CD4-positive, alpha-beta T cell (primary cell): ENCODE measurements at places on chromosomes 4 and X.
A peak's percentile ranks its signal among the peaks of the same experiment; 100 is the strongest.

DNA sequence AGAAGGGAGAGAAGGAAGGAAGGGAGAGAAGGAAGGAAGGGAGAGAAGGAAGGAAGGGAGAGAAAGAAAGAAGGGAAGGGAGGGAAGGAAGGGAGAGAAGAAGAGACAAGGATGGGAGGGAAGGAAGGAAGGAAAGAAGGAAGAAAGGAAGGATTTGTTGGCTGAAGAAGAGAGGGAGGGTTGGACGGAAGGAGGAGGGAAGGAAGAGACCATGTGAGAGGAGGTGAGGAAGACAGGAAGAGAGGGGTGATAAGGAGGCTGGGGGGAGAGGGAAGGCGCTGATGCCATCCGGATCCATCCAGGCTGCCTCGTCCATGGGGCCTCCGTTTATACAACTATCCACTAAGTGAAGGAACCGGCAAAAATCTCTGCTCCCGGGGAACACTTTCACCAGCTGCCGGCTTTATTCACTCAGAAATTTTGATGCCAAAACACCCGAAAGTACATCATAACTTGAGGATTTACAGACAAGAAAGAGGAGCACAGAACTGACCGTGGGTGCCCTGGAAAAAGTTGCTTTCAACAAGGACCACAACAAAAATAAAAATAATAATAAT lies 14.9 kb downstream of the DHRSX start:
- DNase-seq, result no peak

GRCh38 chrX:72349190-72349589 lies 43.5 kb upstream of the CITED1 start:
- no peak for DNase-seq

- no peak for DNase-seq
Observed at GRCh38 chr4:73988061-73988460, at the start of gene PPBP. TSS of gene PPBP (minus strand) at chr4:73988190. CDS start at chr4:73988103, 87 bp downstream.

GRCh38 chr4:177853229-177853628 lies 411.0 kb upstream of the AGA start:
- no peak for DNase-seq

GRCh38 chrX:15948318-15948660 lies 93.7 kb upstream of the AP1S2 start:
- no peak for DNase-seq

- DNase-seq, result no peak
Observed at GRCh38 chr4:108396900-108397497, 223.4 kb upstream of the RPL34 start.

DNA sequence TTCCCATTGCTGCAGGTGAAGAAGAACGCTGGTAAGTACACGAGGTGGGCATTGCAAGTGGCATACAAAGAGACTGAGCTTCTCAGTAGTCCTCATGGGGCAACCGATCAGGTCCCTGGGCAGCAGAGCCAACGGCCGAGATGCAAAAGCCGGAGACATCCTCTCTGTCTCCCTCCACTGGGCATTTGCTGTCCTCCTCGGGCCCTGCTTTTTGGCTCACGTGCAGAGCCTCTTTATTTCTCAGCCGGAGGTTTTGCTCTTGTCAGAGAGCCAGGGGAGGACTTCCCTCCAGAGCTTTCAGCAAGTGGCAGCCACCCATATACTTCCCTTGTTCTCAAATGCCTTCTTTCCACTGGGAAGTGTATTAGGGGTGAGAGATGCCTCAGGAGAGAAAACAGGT lies 18.0 kb downstream of the STARD8 start:
- no peak for DNase-seq

- DNase-seq, result no peak
Observed at GRCh38 chrX:95484781-95485180, 1199.9 kb upstream of the DIAPH2 start.

DNA sequence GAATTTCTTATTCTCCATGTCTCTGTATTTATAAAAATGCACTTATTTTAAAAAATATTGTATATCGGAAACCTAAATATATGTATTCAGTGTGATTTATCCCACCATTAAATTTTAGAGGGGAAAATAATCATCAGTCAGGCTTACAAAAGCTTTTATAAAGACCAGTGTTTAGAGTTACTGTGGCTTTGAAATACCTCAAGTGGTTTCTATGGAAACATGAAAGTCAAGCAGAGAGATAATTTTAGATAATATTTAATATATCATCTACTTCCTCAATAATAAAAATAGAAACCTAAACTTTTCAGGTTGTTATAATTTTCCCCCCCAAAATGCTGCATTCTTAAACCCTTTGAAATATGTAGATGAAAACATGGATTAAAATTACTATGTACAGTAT lies 332.9 kb upstream of the PITX2 start:
- no peak for DNase-seq

DNA sequence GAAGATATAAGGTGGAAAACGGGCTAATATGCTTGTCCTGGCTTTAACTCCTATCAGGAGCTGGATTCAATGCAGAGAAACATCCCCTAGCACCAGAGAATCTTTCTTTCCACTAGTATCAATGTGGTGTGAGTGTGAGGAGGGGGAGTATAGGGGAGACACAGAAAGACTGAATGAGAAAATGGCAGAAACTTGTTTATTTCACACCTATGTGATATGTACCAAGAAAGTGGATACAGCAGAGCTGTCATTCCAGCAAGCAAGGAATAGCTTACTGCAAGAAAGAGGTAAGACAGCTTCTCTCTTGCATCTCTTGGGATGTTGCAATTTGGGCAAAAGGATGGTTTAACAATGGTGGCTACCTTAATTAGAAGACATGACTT lies 105.6 kb downstream of the LNX1 start:
- no peak for DNase-seq

DNA sequence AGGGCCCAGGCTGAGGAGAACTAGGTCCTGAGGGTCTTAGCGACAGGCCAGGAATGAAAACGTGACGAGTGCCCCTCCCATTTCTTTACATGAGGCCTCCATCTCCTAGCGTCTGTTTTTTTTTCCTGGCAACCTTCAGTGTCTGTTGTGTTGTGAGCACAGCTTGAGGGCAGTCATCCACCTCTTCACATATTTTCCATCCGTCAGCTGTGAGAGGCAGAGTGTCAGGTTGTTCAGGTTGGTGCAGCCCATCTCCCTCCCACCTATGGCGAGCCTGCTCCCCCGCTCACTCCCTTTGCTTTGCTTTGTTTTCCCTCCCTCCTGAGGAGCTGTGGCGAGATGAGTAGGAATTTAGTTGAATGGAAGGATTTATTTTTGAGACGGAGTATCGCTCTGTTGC lies 51.7 kb upstream of the CHRNA9 start:
- DNase-seq, result no peak

GRCh38 chr4:68724426-68724825 lies 54.0 kb upstream of the UGT2B15 start:
- DNase-seq, result no peak

DNA sequence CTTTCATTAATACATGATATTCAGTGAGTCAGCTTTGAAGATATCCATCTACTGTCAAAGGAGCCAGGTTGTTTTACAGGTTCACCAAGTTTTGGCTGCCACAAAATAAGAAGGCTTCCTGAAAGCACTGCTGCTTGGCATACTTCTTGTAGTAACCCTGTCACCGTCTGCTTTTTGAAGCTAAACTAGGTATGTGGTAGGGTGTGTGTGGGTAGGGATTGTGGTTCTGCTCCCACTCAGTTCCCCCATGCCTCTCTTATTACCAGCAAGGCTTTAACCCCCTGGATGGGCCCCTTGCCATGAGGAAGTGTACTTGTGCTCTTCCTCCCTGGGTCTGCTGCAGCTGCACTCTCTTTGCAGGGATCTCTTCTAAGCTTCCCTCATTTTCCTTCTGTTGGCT lies 191.2 kb downstream of the BANK1 start:
- DNase-seq, result no peak

- no peak for DNase-seq
Observed at GRCh38 chr4:41569961-41570360, 32.0 kb downstream of the LIMCH1 start.

DNA sequence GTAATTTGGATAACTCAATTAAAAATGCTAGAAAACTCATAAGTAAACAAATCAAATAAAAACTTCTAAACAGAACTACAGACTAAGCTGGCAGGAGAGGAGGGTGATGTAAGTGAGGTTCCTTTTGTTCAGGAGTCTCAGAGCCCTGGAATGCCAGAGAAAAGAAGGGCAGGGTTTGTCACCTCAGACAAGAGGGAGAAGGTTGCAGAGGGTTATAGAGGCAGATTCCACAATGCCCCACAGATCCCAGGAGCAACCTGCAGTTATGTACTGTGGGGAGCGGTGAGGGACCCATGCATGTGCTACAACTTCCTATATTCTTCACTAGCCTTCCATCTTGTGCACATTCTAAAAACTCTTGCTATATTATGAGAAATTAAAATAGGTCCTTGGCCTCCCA lies 129.7 kb downstream of the CFAP299 start:
- no peak for DNase-seq

- DNase-seq, result no peak
Observed at GRCh38 chrX:1212532-1212931, at the start of gene CRLF2. TSS of gene CRLF2 (minus strand) at chrX:1212649. CDS start at chrX:1212634, 15 bp downstream.

GRCh38 chr4:37685161-37685822 lies 884 bp downstream of the RELL1 start:
- peak; percentile 17 for DNase-seq

DNA sequence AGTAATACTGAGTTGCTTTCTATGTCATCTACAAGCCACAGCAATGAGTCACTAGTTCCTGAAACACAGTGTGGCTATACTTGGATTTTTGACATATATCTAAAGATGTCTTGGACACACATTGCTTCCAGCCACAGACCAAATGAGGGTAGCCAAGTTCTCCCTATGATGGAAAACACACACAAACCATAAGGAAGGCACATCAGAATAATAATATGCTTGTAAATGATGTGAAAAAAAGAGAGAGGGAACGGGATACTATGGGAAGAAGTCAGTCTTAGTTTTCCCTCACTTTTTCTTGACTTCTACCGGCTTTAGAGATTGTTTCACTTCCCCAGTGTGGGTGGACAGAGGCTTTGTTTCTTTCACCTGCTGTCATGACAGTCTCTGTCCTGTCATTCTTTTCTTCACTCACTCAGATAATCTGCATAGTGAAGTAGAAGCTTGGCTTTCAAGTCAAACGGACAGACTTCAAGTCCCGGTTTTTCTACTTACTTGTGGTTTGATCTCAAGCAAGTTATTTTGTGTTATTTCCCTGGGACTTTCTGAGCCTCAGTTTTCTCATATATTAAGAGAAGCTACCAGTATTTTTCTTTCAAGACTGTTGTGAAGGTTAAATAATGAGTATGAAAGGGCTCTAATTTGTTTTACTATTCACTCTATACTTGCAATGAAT lies 34.7 kb downstream of the P2RY10 start:
- DNase-seq, result no peak

DNA sequence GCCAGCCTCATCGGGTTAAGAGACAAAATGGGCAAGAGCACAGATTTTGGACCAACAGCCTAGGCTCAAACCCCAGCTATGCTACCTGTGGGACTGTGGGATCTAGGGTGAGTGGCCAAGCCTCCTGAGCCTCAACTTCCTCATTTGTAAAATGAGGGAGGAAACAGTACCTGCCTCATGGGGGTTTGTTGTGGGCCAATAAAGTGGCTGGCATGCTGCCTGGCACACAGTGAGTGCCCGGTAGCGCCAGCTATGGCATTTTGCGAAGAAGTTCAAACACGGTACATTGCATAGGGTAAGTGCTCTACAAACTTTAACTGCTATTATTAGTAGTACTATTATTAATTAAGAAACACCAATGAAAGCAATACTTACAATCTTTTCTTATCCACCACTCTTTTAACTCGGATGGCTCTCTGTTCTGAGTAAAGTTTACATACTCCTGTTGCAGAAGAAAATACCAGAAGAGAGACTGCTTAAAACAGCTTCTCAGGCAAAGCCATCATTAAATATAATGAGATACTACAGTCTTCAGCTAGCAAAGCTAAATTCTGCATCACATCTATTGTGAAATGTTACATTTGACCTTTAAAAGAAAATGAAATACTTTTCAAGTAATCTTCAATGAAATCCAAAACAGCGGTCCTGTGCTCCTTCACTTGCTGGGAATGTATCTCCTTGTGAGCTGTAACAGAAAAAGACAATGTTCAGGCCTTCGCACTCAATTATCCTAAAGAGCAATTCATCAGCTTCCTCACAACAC lies 70.1 kb downstream of the NSG1 start:
- no peak for DNase-seq

DNA sequence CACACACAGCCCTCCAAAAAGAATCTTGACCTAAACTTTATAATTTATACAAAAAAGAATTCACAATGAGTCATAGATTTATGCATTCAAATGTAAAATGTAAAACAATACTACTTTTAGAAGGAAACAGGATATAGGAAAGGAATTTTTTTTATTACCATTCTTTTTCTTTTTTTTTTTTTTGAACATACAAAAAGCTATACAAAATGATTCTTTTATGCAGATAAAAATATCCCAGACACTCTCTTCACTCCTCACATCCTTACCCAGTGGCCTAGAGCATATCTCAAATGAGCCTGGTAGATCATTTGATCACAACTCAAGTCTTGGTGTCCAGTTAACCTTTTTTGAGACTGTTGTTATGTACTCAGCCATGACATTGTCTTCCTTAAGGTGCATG lies 307.3 kb upstream of the KLF3 start:
- no peak for DNase-seq

DNA sequence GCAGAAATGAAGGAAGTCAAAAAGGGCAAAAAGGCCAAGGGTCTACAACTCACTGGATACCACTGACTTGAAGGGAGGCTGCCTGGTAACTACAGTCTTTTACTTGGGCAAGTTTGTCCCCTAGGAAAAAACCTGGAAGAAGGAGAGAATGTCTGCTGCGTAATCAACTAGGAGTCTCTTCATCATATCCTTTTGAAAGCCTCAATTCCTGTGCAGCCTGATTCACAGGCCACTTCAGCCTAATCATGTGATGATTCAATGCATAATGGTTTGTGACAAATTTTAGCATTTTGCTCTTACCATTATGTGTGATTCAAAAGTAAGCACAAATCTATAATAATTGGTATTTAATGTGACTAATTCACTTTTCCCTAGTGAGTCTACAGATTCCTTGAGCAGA lies 273.6 kb downstream of the FRMPD4 start:
- no peak for DNase-seq

GRCh38 chr4:186984105-186984644 lies 260.5 kb upstream of the FAT1 start:
- no peak for DNase-seq

- DNase-seq, result peak; percentile 64
Observed at GRCh38 chr4:184514121-184514988, 40.0 kb upstream of the IRF2 start.

DNA sequence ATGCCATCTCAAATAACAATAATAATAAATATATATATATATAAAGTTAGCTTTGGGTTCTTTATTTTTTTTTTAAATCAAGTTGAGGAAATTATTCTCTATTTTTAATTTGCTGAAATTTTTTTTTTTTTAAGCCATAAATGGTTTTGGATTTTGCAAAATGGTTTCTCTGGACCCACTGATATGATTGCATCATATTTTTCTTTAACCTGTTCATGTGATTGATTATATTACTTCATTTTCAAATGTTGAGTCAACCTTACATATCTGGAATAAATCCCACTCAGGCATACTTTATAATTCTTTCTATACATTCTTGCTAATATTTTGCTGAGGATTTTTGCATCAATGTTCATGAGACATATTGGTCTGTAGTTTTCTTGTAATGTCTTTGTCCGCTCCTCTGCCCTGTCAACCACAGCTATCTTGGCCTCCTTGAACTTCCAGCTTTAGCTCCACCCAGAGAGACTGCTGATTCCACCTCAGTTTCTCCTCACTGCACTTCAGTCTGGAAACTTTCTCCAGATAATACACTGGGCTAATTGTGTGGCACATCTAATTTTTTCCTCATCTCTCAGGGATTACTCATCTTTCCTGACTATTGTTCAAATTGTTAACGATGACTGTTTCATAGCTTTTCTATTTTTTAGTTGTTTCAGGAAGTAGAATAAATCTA lies 160.9 kb upstream of the GIMD1 start:
- DNase-seq, result no peak
